ENCODE measurements at places on chromosomes 4 and X.

- DNase-seq: no peak
These were observed 351.5 kb upstream of the EMCN start for GRCh38 chr4:100869276-100869675.

DNA sequence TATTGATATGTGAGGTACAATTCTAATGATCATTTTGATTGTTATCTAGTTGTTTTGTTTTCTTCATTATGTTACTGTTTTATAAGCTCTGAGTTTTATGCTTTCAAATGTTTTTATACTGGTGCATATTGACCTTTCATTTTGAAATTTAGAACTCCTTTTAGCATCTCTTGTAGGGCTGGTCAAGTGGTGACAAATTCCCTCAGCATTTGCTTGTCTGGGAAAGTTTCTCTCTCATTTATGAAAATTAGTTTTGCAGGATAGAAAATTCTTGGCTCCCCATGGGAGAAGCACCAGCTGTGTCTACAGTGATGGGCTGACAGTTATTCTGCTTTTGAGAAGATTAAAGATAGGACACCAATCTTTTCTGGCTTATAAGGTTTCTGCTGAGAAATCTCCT, 105.3 kb upstream of the SPRY1 start:
- DNase-seq: no peak

- DNase-seq: no peak
These were observed 378.0 kb downstream of the AFF2 start for GRCh38 chrX:148878371-148878770.

DNA sequence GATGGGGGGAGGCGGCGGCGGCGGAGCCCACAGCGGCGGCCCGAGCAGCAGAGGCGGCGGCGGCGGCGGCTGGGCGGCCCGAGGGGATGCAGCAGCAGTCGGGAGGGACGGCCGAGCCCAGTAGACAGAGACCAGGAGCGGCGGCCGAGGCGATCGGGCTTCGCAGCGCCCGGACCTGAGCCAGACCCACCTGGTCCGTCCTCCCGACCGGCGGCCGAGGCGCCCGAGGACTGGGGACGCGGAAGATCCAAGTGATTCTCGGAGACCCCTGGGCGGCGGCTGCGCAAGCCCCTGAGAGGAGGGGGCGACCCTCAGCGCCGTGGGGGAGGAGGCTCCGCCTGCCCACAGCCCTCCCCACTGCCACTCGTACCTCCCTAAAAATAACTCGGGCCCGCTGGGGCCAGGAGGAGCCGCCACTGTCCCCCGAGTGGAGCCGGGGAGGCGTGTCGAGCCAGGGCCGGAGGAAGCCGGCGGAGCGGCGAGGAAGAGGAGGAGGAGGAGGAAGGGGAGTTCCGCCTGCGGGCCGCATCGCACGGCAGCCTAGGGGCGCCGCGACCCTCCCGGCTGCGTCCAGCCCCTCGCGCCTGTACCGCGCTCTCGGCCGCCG, 608 bp downstream of the RAPGEF2 start:
- DNase-seq: peak; percentile 32

- DNase-seq: no peak
These were observed 8.0 kb downstream of the HERC3 start for GRCh38 chr4:88600176-88600838.
